OCI-M1 (cell line): ENCODE measurements at places on chromosomes 1 and 21.

GRCh38 chr1:32702599-32703478 is at the start of gene SYNC:
TSS of gene SYNC (minus strand) at chr1:32702770. CDS start at chr1:32702660, 110 bp downstream.
- peak; percentile 57 for DNase-seq

GRCh38 chr1:35717911-35718476 is 690 bp downstream of the C1orf216 start:
- DNase-seq: peak; percentile 82

GRCh38 chr1:203629016-203629506 is 2.4 kb downstream of the ATP2B4 start:
- no peak for DNase-seq

DNA sequence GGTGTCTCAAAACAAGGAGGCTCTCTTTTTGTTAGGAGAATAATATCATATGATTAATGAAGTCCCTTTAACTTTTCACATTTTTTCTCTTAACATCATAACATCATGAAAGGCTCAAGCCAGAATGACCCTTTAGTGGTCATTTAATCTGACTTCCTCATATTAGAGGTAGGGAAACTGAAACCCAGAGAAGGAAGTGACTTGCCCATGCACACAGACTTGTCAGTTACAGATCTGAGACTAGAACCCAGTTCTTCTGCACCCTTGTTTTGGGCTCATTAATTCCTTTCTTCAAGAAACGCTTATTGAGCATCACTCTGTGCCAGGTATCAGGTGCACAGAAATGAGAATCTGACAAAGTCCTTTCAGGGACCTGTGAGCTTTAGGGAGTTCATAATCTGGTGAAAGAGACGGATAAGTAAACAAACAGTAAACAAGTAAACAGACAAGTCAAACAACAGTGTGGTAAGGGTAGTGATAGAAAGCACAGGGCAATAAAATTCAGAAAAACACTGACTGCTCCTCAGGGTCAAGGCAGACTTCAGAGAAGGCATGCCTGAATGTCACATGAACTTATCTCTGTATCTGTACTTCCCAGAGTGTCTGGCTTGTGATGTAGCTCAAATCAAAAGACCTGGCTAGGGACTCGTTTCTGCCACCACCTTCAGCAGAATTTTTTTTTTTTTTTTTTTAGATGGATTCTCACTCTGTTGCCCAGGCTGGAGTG is 38.3 kb upstream of the OSBPL9 start:
- peak; percentile 69 for DNase-seq

- DNase-seq: no peak
These were observed 119.7 kb downstream of the TGFB2 start for GRCh38 chr1:218464871-218465270.

DNA sequence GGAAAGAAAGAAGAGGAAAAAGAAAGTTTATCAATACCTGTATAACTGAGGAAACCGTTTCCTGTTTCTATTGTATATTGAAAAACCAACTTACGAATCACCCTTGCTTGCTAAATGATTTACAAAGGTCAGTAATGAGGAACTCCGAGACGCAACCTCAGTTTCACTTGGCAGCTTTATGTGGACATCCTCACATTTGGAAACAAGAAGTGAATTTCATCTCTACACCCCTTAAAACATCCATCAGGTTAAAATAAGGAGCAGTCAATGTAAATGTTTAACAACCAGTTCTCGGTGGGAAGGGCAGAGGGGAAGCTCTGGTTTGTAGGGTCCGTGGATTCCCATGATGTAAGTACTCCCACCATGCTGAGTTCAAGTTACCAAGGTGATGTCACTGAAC is 481.7 kb upstream of the RUNX1 start:
- no peak for DNase-seq

- DNase-seq: no peak
These were observed 3.0 kb downstream of the ZC3H12A start for GRCh38 chr1:37477198-37477931.

GRCh38 chr1:91007827-91008226 is 14.0 kb downstream of the ZNF644 start:
- no peak for DNase-seq

- DNase-seq: peak; percentile 86
These were observed 320.9 kb downstream of the ASTN1 start for GRCh38 chr1:176843352-176844297.

- DNase-seq: no peak
These were observed 437.6 kb downstream of the PRDM2 start for GRCh38 chr1:14137411-14138134.

- no peak for DNase-seq
These were observed 710.6 kb downstream of the MATN1 start for GRCh38 chr1:30012455-30013440.

- DNase-seq: no peak
These were observed 1.2 kb downstream of the GPR88 start for GRCh38 chr1:100538913-100539835.

DNA sequence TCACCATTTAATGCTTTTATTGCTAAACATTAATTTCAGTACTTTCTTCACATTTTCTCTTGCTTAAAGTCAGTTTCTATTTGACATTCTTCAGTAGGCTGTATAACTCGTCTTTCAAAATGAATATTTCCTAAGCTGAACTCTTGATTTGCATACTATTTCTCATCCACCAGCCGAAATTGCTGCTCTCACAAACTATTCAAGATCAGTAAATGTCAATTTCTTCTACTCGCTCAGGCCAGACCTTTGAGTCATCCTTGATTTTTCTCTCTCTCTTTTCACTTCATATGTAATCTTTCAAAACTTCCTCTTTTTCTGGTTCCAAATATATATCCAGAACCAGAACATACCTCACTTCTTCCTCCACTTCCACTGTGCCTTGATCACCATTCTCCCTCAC is 990.0 kb downstream of the KCNT2 start:
- DNase-seq: peak; percentile 42

DNA sequence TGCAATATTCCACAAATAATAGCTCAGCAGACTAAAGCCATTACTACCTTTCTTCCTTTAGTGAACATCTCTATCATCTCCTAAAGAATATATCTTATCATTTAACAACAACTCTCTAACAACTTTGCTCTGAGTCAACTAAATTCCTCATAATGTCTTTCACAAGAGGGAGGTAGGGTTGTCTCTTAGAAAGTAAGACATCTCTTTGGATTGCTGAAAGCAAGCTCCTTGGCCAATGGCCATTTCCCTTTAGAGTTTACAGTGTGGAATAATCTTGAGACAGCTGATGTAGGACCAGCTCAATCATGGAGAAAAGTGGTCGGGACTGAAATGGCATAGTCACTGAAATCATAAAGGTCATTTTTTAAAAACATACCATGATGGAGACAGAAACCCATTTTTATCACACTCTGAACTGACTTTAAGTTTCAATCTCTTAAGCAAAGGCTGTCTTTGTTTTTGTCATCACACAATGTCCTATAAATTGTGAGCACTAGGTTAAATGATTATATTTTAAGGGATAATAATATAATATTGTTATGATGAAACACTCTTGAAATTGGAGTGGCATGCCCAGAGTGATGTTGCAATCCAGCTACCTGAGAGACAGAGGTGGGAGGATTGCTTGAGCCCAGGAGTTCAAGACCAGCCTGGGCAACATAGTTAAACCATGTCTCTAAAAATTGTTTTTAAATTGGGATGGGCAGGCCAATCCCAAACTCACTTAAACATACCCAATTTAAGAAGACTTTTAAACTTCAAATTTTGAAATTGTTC is 91.1 kb downstream of the SLC44A5 start:
- DNase-seq: no peak

- no peak for DNase-seq
These were observed 807.1 kb upstream of the PRMT6 start for GRCh38 chr1:106249365-106249764.

DNA sequence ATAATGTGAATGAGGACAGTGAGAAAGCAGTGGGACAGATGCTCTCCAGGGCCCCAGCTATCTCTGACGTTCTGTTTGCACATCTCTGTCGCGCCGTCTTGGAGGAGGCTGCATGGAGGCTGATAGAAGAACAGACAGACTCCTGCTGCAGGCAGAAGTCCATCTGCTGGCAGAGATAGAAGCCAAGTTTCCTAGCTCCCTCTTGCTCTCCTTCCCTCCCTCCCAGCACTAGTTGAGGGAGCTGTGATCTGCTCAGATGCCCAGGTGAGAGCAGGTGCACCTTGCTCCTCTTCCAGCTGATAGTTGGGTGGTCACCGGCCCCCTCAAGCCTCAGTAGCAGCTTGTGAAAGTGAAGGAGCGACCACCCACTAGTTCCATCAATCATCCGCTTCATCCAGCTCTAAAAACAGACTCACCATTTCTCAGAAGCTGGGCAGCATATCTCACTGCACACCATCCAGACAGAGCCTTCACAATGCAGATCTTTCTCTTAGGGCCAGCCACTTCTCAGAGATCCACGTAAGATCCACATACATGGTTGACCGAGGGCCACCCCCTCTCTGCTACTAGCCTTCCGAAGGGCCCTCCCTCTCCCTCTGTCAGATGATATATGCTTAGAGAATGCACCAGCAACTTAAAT is 12.9 kb downstream of the LRRN2 start:
- DNase-seq: peak; percentile 94
